Small intestine (tissue), 16 donors: ENCODE measurements at places on chromosomes 7 and 10. TPM values are rescaled to one million over a fixed set of nuclear protein-coding genes. Genes with fewer than 3 reads are reported as not detected.

The FOXI2 gene
- polyA plus RNA-seq: 0.19 TPM

GRCh38 chr10:93554316-93554663 is 12.2 kb upstream of the FFAR4 start:
- peak; percentile 24 for DNase-seq

DNA sequence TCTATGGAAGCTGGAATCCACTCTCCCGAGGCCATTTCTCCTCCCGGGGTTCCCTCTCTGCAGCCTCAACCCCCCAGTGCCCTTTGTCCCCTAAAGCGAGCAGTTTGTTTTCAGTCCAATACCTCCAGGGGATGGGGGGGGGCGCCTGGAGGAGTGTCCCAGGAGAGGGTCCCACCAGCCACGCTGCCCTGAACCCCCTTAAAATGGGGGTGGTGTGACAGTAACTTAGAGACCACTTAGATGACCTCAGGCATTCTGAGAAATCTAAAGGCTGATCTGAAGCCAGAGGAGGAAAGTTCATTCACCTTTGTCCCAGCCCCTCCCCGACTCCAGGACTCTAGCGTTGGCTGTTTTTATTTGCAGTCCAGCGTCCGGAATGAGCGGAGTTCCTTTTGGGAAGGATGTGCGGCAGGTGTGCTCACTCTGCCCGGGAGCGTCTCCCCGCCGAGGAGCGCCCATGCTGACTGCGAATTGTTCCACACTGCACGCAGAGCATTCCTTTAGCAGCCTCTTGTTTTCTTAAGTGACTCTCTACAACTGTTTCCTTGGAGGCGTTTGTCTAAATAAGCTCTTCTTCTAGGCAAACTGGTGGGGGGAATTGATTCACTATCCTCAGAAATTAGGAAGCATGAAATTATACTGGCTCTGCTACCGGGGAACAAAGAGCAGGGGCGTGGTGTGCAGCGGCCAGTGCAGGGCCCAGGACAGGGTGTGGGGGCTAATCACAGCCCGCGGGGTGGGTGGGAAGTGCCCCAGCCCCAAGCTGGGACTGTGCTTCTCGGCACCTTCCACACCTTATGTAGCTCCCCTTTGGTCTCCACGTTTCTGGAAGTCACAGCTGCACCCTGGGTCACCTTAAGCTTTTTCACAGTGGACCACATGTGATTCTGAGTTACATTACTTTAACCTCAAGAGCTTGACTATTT is 46.3 kb downstream of the SYPL1 start:
- peak; percentile 49 for DNase-seq

- DNase-seq: no peak
These were observed 121.6 kb downstream of the C10orf105 start for GRCh38 chr10:71597821-71598498.

GRCh38 chr10:4847561-4848355 is 21.8 kb downstream of the AKR1E2 start:
- no peak for DNase-seq

- DNase-seq: no peak
These were observed 40.7 kb downstream of the BTRC start for GRCh38 chr10:101394524-101395133.

GRCh38 chr10:95756041-95756761 is at the start of gene ENTPD1:
Gene ENTPD1 (plus strand): TSS chr10:95756163. CDS start chr10:95756240, 77 bp downstream.
- no peak for DNase-seq

DNA sequence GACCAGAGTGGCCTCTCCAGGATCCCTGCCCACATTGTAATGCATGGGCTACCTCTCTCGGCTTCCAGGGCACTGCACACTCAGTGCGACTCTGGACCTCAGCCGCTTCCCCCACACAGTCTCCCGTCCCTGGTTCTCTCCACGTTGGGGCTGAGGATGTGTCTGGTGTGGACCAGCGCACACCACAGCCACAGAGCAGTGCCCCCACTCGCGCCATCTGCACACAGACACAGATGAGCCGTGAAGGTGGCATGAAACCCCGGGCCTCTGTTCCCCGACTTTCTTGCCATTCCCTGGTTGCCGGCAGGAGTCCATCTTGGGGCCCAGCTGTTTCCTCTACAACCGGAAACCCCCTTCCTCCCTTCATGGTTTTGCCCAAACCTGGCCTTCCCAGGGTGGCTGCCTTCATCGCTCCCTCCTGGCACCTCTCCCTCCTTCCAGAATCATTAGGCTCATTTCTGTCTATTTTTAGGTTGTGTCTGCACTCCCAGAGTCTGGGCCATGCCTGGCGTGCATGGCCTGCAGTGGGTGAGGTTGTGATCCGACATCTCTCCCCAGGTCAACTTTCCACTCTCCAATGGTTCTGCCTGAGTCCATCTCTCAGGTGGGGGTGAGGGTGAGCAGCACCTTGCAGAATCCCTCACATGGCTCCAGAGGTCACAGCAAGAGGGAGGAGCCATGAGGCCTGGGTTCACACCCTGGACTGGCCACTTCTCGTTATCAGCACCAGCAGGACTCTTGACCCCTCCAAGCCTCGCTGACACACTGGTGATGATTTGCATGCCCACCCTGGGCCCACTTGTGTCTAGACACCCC is 10.1 kb downstream of the RASGEF1A start:
- no peak for DNase-seq

DNA sequence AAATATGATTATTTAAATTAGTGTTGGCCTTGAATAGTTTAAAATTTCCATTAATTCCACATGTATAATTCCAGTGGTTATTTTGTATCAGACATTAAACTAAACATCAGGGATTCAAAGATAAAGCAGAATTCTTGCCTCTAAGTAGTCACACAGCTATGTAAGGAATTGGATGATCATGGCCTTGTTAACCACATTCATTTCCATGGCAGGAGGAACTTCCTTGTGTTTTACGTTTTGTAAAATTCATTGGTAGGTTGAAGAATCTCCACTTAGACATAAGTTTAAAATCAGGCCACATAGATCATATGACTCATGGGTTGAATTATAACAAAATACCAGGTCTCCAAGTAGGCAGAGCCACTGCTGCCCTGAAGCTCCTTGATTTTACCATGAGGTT is 289.7 kb downstream of the PLXDC2 start:
- no peak for DNase-seq

DNA sequence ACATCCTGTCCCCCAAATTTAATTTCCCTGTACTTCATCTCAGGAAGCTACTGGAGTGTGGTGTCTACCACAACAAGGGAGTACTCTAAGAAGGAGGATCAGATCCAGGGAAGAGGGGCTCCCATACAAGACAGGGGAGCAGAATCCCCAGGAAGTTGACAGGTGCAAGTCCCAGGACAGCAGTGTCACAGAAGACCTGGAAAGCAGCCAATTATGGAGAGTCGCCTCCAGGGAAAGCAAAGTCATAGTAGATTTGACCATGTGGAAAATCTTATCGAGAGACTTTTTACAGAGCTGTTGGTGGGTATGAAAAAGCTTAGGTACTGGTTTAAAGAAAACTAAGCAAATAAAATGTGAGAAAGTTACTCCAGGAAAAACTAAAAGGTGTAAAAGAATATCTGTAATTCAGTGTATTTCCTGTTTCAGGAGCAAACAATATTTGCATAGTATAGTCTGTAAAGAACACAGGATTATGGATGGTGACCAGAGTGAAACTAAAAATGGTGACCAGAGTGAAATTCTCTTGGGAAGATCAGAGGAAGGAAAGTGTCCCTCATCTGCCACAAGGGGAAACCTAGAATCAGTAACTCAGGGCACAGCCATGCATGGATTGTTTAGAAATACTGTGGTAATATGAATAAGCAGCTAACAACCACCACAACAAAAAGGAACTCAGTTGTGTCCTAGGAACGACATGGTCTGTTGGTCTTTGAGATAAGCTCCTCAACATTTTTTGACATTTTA is 44.5 kb downstream of the LANCL2 start:
- peak; percentile 79 for DNase-seq

The ANXA11 gene
- 142 TPM for polyA plus RNA-seq

The ZNF804B gene
- polyA plus RNA-seq: 0.12 TPM

GRCh38 chr7:53993224-53993623 is 549.0 kb upstream of the VSTM2A start:
- DNase-seq: no peak

The SLC39A12 gene
- polyA plus RNA-seq: not detected

- DNase-seq: no peak
These were observed 184.2 kb downstream of the STK31 start for GRCh38 chr7:23893942-23894891.

GRCh38 chr10:115762029-115762428 is 511.0 kb downstream of the GFRA1 start:
- no peak for DNase-seq

GRCh38 chr7:137933270-137934017 is 68.4 kb downstream of the CREB3L2 start:
- no peak for DNase-seq

The MPP7 gene
- polyA plus RNA-seq: 5.1 TPM

GRCh38 chr7:70571403-70571934 is 560.5 kb upstream of the GALNT17 start:
- peak; percentile 88 for DNase-seq

GRCh38 chr7:66739477-66739876 is 1.1 kb upstream of the RABGEF1 start:
- no peak for DNase-seq
